ENCODE measurements at places on chromosomes 1 and 21. TPM values are rescaled to one million over a fixed set of nuclear protein-coding genes. Genes with fewer than 3 reads are reported as not detected.
A peak's percentile ranks its signal among the peaks of the same experiment; 100 is the strongest.

- no peak for DNase-seq
Observed at GRCh38 chr1:76961181-76961819, 94.0 kb downstream of the ST6GALNAC5 start.

- DNase-seq: no peak
Observed at GRCh38 chr1:198328458-198329032, 171.7 kb downstream of the NEK7 start.

- DNase-seq: no peak
Observed at GRCh38 chr1:4028139-4028501, 128.0 kb upstream of the C1orf174 start.

DNA sequence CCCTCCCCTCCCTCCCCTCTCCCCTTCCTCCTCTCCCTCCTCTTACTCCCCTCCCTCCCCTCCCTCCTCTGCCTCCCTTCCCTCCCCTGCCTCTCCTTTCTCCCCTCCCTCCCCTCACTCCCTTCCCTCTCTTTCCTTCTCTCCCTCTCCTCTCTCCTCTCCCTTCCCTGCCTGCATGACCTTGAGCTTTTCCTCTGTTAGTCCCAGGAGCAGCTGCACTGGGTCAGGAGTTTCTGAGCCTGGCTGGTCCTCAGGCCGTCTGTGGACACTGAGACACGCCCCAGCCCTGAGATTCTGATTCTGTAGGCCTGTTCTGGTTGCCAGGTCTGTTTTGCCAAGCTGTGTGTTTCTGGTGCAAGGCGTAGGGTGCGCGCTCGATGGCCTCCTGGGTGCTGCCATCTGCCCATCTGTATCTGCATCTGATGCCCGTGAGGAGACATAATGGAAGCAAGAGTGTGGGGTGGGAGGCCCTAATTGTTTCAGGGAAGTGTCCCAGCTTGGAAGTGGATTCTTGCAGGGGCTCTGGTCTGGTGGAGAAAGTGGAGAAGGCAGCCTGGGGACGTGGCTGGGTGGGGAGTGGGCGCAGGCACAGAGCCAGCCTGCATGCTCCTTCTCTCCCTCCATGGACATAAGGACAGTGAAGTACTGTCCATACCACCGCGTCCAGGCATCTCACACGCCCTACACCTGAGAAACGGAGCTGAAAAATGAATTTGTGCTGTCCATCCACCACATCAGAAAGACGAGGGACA lies 97.2 kb downstream of the WDR4 start:
- DNase-seq: no peak

GRCh38 chr1:208988811-208989222 lies 594.7 kb upstream of the CAMK1G start:
- DNase-seq: peak; percentile 1

DMRTA2 gene
- 0.13 TPM for polyA plus RNA-seq

DNA sequence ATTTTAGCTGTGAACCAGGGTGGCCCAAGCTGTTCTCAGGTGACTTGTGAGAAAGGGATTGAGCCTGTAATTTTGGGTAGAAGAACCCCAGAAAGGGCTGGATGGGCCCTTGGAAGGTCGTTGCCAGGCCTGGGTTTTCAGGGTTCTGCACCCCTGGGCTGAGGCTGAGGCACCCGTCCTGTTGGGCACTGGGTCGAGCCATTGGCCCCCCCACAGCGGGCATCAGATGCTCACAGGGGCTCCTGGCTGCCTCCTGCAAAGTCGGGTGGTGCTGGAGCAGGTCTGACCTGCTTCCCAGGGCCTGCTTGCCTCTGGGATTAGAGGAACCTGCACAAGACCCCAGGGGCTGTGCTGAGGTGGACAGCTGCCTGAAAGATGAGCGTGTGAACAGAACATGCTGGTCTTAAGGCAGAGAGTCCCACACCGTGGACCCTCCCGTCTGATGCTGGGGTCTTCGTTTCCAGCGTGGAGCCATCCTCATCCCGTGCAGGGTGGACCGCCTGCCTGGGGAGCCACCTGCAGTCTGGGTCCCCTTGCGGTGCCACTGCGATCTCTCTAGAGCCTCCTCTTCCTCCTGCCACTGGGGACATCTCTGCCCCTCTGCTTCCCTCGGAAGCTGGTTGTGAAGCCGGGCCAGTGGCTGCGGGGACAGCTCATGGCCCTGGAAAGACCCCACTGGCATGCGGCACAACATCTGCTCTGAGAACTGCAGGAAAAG lies 1.7 kb upstream of the TRPM2 start:
- DNase-seq: no peak

- no peak for DNase-seq
Observed at GRCh38 chr1:19040010-19040680, 83.7 kb upstream of the IFFO2 start.

DNA sequence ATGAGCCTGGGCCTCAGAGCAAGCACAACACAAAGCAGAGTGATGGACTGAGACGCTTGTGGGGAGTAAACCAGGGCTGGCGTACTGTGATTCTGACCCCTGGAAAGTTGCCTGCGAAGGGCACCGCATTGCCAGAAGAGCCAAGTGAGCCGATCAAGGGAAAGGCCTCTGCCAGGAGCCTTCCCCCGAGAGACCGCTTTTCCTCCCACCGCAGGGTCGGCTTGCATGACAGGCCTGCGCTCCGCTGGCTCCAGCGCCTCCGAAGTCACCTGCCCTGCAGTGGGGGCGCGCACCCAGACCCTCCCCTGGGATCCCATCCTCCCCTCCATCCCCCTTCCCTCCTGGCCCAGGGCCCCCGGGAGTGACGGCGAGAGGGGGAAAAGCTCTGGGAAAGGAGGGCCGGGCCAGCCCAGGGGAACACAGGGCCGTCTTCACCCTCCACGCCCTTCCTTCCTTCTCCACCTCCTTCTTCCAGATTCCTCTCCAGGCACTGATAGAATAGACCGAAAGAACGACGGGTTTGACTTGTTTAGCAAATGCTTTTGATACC lies 165.0 kb downstream of the TRIM33 start:
- no peak for DNase-seq

NES gene
- polyA plus RNA-seq: 2.1 TPM

ASTN1 gene
- polyA plus RNA-seq: not detected
